Activated gamma-delta T cell treated with anti-CD3 and anti-CD28 coated beads, Interleukin-2, amount 50 U/mL, for 16 hours (primary cell): ENCODE measurements at places on chromosomes 1 and 21.

- no peak for DNase-seq
Observed at GRCh38 chr1:233868461-233868860, 36.0 kb upstream of the SLC35F3 start.

GRCh38 chr1:43269627-43270375 lies at the start of gene TMEM125:
TMEM125 (plus strand) TSS chr1:43269983; CDS start chr1:43272723, 2,740 bp downstream.
- no peak for DNase-seq

DNA sequence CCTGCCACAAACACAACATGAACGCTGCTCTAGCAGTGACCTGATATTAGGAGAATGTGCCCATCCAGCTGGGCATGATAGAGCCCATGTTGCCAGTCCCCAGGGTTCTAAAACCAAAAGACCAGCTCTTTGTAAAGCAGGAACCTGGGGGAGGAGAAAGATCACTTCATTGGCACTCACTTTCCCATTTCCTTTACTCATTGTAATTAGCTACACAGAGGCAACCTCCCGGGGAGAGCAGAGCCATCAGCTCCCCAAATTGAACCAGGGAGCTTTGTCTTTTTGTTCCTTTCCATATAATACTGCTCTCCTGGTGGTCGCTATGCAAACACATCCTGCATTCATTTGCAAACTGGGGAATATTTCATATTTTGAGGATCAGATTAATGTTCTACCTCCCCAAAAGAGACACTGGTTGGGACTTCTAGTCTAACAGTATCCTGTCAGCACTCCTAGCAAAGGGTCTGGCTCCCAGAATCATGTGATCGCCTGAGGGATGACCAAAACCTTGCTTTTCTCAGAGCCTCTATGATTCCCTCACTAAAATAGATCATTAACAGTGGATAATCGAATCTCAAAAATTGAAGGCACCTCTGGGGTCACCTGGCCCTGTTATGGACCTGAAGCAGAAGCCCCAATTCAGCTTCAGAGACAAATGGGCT lies 76.7 kb upstream of the CD1D start:
- DNase-seq, result no peak

DNA sequence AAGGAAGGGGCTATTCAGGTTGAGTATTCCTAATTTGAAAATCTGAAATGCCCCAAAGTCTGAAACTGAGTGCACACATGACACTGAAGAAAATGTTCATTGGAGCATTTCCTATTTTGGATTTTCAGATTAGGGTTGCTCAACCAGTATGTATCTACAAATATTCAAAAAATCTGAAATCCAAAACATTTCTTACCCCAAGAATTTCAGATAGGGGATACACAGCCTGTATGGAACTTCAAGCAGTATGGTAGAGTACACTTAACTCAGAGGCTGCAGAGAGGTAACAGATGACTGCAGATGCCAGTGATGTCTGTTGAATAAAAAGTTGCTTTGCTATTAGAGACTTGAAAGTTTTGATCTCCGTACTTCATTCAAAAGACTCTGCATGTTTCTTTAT lies 19.0 kb downstream of the YTHDF2 start:
- no peak for DNase-seq

- DNase-seq, result no peak
Observed at GRCh38 chr21:42277593-42277992, 37.6 kb downstream of the TFF3 start.

- DNase-seq, result no peak
Observed at GRCh38 chr1:100868364-100868995, 26.2 kb downstream of the EXTL2 start.

DNA sequence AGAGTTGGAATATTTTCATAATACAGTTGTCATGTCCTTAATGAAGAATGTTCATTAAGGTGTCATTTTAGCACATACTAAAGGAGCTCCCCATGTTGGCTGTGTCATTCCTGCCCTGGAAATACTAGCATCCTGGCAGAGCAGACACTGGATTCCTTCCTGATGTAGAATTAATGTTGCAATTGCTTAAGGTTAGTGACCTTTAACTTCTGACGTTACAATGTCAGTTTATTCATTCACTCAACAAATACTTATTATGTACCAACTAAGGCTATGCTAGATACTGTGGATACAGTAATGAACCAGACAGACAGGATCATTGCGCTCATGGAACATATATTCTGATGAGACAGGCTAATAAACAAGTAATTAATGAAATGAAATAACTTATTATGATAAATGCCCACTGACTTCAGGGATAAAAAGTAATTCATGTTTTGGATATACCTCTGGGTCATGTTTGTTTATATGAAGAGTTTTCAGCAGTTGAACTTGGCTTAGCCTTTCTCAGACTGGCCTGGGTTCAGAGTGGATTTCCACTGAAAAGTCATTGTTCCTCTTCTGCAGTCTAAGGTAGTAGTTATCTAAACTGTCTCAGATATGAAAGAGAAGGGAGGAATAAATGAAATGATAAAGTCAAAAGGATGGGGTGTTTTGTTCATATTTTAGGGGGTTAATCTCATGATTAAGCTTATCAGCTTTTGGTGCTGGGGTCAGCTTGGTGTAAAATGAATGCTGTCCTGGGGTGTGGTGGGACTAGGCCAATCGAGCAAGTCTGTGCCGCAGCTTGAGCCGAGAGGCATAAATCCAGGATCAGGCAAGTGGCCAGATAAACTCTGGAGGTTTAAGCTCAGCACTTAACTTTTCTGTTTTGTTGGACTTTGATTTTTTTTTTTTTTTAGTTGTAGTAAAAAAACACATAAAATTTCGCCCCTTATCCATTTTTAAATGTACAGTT lies 43.3 kb upstream of the KCNQ4 start:
- DNase-seq, result no peak

DNA sequence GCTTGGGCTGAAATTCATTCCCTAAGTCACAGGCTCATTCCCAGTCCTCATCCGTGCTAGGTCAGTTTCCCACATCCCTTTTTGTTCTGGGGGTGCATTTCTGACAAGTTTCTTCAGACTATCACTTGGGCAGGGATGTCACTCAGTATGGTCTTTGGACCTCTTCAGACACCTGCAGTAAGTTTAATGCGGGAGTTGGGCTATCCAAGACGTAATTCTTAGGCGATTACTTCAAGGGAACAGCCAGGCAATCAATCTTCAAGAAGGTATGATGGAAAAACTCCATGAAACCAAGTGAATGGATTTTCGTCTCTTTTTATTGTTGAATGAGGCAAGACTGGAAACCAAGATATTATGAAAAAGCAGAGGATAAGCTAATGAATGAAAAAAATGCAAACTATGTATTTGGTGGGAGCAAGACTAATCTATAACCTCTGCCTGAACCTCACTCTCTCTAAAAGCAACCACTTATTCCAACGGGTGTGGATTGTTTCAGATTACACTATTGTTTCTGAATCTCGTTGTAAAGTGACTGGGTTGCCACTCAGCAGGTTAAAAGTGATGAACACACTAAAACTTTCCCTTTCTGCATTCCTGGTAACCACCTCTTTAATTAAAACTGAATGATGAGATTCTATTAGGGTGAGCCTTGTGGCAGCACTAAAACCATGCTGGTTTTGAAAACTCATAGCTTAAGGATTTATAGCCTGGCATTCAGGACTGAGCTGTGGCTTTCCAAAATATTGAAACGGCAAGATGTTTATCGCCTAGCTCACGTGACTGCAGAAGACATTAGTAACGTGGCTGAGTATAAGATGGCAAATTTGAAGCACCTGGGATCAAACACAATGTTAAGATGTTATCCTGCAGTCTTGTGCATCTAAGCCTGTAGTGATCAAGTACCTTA lies 1.1 kb downstream of the RASAL2 start:
- no peak for DNase-seq

DNA sequence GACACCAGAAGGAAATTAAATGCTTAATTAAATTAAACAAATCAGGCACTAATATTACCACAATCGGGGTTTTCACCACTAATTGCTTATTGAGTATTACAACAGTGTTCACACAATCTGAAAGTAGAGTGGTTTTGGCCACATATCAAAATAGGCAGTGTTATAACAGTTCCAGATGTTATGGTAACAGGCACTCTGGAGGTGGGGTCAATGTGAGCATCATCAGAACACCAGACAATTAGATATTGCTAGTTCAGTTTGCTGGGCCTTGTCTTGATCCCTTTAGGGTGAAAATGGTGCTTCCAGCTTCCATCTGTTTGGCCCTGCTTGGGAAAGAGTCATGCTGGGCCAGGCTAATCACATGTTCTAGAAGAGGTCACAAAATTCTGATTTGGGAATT lies 14.5 kb upstream of the DDAH1 start:
- no peak for DNase-seq

- DNase-seq, result no peak
Observed at GRCh38 chr1:214658785-214659184, 55.8 kb downstream of the CENPF start.

DNA sequence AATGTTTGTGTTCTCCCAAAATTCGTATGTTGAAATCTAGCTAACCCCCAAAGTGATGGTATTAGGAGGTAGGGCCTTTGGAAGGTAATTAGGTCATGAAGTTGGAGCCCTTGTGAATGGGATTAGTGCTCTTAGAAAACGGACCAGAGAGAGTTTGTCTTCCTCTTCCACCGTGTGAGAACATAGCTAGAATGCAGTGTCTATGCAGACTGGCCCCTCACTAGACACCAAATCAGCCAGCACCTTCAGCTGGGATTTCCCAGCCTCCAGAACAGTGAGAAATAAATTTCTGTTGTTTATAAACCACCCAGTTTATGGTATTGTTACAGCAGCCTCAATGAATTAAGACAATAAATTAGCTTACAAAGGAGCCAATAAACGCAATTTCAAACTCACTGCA lies 58.0 kb downstream of the KIAA0319L start:
- DNase-seq, result no peak

DNA sequence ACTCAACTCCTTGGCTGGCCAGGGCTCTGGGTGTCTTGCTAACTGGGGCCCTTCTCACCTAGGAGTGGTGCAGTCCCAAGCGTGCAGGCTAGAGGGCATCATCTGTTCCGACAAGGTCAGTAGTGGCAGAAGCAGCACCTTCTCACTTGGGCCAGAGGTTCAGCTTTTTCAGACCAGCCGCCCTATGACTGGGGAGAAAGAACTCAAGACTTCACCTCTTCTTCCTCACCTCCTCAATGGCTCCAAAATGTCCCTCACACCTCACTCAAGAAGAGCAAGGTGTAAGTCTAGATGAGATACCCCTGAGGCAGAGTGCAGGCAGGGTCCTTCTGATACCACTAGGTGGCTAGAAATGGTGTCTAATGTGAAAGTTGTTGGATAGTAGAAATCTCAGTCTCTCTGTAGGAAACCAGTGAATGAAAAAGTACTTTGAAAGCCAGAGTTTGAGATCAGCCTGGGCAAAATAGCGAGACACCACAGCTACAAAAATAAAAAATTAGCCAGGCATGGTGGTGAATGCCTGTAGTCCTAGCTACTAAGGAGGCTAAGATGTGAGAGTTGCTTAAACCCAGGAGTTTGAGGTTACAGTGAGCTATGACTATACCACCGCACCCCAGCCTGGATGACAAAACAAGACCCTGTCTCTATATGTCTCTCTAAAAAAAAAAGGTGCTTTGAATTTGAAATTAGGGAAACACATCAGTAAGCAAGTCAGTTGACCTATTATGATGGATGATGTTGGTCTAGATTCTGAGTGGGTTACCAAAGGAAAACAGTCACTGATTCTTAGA lies 8.6 kb upstream of the IL20 start:
- DNase-seq, result no peak

DNA sequence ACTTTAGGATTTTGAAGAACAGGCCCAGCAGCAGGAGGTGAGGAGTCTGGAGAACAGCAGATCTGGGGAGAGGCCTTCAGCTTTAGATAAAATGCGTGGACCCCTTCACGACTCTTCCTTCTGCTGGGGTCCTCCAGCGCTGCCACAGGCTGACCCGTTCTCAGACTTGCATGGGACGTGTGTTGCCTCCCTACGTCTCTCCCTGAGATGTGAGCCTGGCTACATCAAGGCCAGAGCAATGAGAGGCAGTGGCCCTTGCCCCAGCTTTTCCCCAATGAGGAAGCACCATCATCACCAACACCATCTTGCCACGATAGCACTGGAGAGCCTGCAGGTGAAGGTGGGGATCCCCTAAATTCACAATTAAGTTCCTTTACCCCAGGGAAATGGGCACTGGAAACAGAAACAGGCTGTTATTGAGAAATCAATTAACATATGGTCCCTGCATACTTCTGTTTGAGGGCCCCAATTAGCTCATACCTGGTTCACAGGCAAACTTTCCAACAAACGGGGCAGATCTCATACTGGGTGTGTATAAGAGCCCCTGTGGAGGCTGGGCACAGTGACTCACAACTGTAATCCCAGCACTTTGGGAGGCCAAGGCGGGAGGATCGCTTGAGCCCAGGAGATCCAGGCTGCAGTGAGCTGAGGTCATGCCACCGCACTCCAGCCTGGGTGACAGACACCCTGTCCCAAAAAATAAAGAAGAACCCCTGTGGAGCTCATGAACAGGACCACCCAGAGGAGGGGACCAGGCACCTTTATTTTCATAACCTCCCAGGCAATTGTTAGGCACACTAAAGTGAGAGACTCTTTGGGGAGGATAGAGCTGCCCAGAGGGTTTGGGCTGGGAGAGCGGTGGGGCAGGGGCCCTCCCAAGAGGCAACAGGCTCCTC lies 12.1 kb upstream of the ADAMTSL4 start:
- no peak for DNase-seq

DNA sequence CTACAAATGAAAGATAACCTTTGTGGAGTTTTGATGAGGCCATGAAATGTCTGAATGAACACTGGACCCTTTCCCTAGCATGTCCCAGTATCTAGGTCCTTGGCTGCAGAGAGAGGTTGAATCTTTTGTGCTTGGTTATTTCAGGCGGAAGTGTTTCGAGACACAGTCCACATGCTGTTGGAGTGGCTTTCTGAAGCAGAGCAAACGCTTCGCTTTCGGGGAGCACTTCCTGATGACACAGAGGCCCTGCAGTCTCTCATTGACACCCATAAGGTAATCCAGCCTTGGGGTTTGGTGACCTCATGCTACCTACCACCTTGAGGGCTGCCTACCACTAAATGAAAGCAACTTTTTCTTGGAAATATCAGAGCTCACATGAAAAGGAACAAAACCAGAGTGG lies 38.9 kb upstream of the BMP8A start:
- no peak for DNase-seq

- no peak for DNase-seq
Observed at GRCh38 chr21:14900611-14901010, 164.2 kb downstream of the NRIP1 start.

DNA sequence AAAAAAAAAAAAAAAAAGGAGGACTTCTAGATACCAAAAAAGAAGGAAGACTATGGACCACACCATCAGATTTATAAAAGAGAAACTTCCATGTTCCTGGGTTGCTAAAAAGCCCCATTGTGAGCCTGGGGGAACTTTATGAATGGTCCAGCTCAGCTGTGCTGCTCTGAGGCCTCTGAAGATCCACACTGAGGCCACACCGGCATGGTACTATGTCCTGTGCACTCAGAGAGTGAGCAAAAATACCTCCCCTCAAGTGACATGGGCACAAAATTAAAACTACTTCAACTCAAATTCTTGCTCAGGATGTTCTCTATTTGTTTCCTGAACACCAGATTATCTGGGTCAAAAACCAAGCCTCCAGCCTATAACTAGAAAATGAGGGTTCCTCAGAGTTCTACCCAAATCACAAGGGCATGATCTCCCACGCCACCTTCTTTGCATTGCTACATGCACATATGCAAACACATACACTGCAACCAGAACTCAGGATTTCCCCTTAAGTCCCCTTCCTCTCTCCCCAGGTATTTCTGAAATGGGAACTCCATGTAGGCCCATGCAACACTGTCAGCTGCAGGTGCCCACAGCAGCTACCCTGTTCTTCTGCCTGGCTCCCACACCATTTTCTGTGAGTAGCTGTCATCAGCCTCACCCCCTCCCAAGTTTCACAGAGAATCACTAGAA lies 94.4 kb downstream of the SH3GLB1 start:
- DNase-seq, result no peak
